Activated CD4-positive, alpha-beta T cell treated with anti-CD3 and anti-CD28 coated beads for 24 hours (primary cell): ENCODE measurements at places on chromosomes 16 and 17.

DNA sequence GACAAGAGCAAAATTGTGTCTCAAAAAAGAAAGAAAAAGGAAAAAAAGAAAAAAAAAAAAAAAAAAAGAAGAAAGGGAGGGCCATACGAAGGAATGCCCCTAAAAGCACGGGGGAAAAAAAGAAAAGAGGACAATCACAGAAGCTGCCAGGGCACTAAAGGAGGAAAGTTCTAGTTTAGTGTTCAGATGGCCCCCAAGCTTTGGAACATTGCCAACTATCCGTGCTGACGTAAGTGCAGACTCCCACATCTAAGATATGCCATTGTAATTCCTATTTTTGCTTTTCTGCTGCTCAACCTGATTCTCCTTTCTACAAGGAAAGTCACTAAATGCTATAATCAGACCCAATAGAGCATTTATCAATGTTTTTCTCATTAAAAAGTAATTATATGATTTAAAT, 842.1 kb downstream of the KCNJ2 start:
- no peak for DNase-seq

- no peak for DNase-seq
Observed at GRCh38 chr17:17075125-17075781, 33.0 kb downstream of the MPRIP start.

DNA sequence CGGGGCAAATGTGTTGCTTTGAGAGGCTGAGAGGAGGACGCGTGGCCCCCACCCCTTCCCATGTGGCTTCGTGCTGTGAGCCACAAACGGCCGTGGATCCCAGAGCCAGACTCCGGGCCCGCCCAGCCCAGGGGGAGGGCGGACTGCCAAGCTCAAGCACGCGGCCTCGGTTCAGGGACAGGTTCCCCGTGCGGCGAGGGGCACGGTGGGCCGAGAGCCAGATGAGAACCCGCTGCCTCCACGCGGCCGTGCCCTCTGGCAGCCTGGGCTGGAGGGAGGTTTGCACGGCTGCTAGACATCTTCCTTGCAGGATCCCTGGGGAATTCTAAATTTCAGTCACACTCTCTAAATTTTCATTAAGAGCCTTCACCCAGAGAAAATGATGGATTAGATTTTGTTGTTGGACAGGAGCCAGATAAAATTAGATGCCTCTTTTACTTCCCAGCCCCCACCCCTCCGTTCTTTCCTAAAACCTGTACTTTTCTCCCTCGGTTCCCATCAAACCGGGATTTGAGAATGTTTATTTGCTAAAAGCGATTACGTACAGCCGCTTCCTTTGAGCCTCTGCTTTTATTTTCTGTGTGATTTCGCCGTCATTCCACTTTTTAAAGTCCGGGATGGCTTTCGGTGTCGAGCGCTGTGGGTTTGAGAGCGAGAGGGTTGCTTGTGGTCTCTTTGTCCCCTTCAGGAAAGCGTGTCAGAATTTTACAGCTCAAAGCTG, 25.0 kb upstream of the GNG13 start:
- DNase-seq = no peak

GRCh38 chr17:28045304-28045703, 2.8 kb downstream of the NLK start:
- DNase-seq = no peak

DNA sequence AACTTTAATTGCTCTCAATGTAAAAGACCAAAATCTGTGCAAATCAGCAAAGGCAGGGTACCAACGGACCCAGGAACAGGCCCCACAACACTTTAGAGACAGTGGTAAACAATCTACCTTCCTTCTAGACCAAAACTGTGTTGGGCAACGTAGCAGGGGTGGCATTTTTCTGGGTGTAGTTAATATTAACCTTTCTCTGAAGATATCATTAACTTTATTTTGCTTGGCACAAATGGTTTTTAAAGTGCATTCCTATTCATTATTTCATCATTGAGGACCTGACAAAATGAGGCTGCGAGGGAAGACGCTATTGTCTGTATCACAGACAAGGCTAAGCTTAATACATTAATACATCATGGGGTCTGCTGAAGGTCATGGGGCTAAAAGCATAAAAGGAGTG, 37.9 kb upstream of the TRAP1 start:
- no peak for DNase-seq

DNA sequence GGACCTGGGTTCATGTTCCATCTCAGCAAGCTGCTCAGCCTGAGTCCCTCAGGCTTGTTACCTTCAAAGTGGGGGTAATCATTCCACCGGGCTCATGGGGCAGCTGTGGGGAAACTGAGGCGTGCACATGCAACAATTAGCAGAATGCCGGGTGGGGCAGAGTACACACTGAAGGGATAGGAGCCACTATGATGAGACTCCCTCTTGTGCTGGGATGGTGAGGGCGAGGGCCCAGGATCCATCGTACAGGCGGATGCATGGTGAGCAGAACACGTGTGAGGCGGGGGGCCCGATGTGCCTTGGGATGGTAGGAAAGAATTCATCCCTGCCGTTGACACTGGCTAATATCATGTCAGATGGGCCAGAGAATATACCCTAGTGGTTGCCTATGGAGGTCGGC, 25.5 kb upstream of the MAP3K14 start:
- DNase-seq = no peak

DNA sequence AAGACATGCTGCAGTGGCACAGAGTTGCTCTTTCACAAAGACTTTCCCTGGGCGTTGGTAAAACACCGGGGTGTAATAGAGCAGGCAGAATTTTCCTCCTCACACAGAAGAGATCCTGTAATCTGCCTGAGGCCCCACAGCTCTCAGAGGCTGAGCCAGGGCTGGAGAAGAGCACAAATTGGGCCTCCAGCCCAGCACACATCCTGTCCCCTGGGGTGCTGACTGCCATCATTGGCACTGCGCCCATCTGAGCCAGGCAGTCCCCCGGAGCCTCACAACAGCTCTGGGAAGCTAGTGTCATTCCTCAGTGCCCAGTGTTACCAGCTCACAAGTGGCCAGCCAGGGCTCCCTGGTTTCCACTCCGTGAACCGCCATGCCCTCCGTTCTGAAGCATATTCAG, 119.4 kb downstream of the SOCS1 start:
- DNase-seq = no peak

- DNase-seq = no peak
Observed at GRCh38 chr16:4133897-4134372, 17.7 kb upstream of the ADCY9 start.

- no peak for DNase-seq
Observed at GRCh38 chr16:3787924-3788661, 70.8 kb upstream of the TRAP1 start.

GRCh38 chr17:79414793-79415211, 196.0 kb downstream of the RBFOX3 start:
- no peak for DNase-seq

DNA sequence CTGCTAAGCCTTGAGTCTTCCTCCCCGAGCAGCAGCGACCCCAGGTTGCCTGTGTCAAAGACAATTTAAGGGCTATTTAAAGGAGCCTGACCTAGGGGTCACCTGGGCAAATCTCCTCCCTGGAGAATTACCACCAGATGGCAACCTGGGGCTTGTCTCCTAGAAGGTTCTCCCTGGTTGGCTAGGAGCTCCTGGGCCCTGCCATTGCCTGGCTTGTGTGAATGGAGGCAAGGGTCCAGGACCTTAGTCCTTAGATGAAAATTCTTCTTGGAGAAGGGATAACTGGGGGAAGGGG, 51.3 kb upstream of the TAC4 start:
- DNase-seq = no peak

DNA sequence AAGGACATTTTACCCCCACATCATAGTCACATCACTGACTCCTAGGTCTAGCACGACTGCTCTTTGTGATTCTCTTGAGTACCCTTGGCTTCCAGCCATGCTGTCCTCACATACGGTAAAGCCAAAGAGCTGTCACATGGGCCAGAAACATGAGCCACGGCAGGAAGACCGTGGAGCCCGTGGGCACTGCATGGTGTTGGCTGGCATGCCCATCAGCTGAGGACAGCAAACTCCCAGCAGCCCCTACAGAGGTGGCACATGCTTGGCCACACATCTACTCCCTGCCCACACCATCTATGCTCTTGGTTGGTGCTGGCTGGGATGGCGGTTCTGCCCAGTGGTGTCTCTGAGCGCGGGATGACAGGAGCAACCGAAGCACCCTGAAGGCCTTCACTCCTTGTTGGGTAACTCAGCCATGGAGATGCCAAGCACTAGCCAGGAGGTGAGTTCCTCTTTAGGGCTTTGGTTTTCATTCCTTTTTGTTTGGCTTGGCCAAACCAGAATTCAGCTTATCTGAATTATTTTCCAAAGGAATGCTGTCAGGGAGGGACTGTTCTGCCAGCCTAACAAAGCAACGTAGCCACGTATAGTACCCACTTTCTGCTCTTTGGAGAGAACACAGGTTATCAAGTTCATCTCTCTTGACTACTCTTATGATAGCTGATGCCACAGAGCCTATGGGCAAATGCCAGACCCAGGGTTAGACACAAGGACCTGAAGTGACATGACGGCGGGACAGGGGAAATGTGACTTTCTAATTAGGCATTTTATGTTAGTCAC, 10.0 kb downstream of the TNFAIP1 start:
- DNase-seq = no peak

GRCh38 chr17:302300-302698, 50.3 kb downstream of the RPH3AL start:
- no peak for DNase-seq

- DNase-seq = no peak
Observed at GRCh38 chr16:55502801-55503366, 6.0 kb upstream of the LPCAT2 start.

DNA sequence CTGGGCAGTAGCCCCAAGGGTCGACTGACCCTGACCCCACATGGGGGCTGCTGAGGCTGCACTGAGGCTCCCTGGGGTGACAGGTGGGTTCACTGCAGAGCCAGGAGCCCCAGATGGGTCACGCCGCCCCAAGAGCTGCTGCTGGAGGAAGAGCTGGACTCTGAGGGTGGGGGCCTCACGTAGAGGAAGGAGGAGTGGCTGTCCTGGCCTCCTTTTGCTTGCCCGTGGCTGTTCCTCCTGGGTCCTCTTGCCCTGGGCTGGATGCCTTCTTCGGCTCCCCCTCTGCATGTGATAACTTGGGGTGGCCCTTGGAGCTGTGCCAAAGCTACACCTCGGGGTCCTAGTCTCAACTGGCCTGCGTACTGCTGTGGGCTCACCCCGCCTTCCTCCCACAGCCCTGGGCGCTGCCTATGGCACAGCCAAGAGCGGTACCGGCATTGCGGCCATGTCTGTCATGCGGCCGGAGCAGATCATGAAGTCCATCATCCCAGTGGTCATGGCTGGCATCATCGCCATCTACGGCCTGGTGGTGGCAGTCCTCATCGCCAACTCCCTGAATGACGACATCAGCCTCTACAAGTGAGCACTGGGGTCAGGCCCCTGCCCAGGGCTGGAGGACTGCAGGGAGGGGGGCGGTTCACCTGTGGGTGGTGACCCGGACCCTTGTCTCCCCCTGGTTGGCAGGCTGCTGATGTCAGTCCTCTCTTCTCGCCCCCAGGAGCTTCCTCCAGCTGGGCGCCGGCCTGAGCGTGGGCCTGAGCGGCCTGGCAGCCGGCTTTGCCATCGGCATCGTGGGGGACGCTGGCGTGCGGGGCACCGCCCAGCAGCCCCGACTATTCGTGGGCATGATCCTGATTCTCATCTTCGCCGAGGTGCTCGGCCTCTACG, 1.1 kb upstream of the AMDHD2 start:
- no peak for DNase-seq

GRCh38 chr16:49932946-49933345, 77.0 kb upstream of the ZNF423 start:
- DNase-seq = no peak
